ENCODE measurements at places on chromosomes 12 and 14.
A peak's percentile ranks its signal among the peaks of the same experiment; 100 is the strongest.

DNA sequence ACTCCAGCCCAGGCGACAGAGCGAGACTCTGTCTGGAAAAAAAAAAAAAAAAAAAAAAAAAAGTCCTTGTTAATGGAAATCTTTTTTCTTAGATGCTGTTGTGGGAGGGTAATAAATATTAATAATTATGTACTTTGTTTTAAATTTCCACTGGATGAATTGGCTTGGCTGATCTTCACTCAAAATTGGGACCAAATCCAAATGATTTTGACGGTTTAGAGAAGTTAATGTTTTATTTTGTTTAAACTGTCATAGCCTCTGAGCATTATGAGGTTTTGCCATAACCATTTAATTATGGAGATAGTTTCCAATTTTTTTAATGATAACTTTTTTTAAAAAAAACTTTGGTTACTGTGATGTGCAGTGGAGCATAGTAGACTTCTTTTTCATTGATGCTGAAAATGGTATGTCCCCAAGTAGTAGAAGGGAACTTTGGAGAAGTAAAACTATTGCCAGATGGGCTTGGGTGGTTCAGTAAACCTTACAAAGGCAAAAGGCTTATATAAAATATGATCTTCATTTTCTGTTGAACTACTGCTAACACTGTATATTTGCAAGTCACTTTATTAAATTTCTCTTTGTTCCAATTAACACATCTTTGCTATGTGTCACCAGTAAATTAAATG, 3.9 kb upstream of the PMCH start:
- DNase-seq: no peak

GRCh38 chr12:112518365-112518735, 99.6 kb downstream of the PTPN11 start:
- no peak for DNase-seq

GRCh38 chr12:132083941-132084620, 60.0 kb downstream of the DDX51 start:
- DNase-seq: peak; percentile 86

DNA sequence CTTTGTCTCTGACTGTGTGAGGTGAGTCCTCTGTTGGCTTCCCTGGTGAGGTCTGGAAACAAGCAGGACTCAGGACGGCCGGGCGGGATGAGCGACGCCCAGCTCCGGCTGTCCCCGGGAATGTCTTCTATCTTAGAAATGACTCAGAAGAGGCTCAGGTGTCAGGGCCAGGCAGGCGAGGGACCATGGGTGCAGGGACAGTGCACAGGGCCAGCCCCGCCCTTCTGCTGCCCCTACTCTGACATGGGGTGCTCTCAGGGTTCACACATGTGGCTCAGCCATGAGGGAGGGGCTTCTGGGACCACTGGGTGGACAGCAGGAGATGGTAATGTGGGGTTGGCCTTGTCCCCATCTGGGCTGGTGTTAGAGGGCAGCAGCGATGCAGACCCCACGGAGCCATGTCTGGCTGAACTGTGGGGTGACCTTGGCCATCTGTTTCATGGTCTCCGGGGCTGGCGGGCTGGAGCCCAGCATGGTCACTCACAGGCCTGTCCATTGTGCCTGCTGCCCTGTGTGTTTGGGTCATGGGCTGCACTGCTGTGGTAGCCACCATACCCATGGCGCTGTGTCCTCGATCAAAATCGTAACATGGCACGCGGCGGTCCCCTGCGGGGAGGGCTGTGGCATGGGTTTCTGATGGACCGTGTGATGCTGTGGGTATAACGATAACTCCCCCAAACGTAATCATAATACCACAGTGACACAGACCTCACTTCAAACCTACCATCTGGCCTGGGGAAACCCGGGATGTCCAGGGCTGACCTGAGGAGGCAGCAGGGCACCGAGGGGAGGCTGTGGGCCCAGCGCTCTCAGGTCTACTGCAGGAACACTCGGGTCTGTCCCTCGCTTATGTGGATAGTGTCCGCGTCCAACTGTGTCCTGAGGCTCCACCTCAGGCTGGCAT, 368.8 kb downstream of the TMEM121 start:
- DNase-seq: no peak

- no peak for DNase-seq
Measured at GRCh38 chr14:64747327-64747726, 43.1 kb downstream of the PLEKHG3 start.

GRCh38 chr12:12428961-12429657, 72.2 kb downstream of the BORCS5 start:
- no peak for DNase-seq

DNA sequence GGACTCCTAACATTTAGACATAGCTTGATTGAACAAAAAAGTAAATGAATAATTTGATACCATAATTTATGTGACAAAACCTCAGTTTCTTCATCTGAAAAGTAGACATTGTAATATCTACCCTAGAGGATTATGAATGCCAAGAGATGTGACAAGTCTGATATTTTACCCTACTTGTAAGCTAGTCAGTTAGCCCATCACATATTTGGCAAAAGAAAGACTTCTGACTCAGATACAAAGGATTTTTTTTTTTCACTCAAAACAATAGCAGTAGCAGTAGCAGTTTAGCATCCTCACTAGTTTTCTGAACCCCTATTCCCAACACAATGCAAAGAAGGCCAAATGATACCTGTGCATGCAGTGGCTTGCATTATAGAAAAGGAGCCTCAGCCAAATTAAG, 377.3 kb upstream of the E2F7 start:
- DNase-seq: no peak

- DNase-seq: peak; percentile 41
Measured at GRCh38 chr12:116066381-116067230, 210.9 kb downstream of the MED13L start.

DNA sequence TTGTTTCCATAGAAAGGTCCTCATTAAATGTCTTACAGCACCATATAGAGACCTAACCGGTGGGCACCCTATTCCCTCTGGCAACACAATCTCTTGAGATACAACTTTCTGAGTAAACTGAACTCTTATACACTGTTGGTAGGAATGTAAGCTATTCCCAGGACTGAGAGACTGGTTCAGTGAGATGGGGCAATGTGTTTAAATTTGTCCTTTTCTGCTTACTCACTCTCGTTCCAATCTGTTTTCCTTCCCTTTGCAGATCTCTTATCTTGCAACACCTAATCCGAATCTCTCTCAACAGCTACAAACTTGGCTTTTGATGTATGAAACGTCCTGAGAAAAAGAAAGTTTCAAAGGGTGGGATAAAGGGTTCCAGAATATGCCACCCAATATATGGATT, 26.1 kb upstream of the ETV6 start:
- no peak for DNase-seq

- no peak for DNase-seq
Measured at GRCh38 chr12:53761306-53761705, 9.5 kb upstream of the CISTR start.

- no peak for DNase-seq
Measured at GRCh38 chr14:101623685-101624444, 62.6 kb downstream of the DIO3 start.

- DNase-seq: no peak
Measured at GRCh38 chr12:53989227-53990113, 4.5 kb downstream of the HOXC10 start.

DNA sequence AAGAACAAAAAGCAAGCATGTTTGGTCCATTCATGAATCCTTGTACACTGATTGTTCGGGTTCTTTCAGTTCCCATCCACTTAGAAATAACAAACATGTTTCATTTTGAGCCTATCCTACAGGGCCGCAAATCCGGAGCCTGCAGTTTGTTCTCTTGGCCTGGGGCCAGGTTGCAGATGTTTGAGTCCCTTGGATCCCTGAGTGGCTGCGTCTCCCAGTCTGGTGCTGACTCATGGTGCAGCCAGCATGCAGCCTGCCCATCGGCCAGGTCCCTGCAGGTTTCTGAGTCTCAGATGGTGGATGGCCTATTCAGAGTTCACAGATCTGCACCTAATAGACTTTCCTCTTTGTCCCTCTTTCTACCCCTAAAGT, 1.9 kb upstream of the DYNC1H1 start:
- DNase-seq: no peak

Measured in T-helper 9 cell (primary cell).